ENCODE measurements at places on chromosomes 4 and X. TPM values are rescaled to one million over a fixed set of nuclear protein-coding genes. Genes with fewer than 3 reads are reported as not detected.

DNA sequence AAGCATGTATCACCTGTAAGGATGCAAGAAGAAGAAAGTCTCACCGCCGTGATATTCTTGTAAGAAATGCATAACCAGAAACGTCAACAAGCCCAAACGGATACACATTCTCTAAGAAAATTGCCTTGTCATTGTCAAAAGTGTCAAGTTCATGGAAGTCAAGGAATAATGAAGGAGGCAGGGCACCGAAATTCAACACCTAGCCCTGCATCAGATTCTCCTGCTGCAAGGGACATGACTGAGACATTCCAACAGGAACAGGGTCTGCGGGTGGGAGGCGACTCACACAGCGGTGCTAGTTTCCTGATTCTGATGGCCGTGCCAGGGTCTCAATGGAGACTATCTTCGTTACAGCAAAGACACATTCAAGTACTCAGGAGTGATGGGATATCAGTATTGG is 26.7 kb downstream of the IRF2 start:
- no peak for DNase-seq

- no peak for DNase-seq
Measured at GRCh38 chr4:87953826-87954225, 21.7 kb upstream of the SPP1 start.

DNA sequence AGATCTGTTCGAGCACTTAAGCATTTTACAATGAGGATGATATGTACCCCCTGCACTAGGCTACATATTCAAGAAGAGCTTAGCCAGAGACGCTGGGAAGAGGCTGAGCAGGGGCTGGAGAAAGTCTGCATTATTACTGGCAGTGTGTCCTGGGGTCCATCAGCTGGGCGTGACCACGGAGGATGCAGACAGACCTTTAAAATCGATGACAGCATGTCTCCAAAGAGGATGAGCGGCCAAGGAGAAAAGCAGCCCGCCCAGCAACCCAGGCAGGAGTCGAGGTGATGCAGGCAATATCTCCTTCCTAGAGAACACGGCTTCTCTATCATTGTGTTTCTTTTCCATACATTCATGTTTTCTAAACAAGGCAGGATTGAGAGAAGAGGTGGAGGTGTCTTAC is 300.7 kb downstream of the USP46 start:
- DNase-seq = no peak

DNA sequence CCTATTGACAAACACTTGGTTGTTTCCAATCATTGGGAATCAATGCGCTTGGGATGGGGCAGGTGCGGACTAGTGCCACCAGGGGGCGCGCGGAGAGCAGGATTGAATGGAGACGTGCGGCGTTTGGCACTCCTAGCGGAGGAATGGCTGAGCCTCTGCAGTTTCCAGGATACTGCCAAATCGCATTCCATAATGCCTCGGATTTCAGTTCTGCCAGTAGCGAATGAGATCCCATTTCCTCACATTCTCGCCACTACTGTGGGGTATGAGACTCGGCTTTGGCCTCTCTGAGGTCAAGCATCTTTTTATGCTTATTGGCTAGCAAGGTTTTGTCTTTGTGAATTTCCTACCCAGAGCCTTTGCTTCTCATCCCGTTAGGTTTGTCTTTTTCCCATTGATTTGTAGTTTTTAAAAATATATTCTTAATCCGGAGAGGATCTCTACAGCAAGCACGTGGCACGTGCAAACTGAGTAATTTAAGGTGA is 28.7 kb downstream of the CLDN34 start:
- no peak for DNase-seq

DNA sequence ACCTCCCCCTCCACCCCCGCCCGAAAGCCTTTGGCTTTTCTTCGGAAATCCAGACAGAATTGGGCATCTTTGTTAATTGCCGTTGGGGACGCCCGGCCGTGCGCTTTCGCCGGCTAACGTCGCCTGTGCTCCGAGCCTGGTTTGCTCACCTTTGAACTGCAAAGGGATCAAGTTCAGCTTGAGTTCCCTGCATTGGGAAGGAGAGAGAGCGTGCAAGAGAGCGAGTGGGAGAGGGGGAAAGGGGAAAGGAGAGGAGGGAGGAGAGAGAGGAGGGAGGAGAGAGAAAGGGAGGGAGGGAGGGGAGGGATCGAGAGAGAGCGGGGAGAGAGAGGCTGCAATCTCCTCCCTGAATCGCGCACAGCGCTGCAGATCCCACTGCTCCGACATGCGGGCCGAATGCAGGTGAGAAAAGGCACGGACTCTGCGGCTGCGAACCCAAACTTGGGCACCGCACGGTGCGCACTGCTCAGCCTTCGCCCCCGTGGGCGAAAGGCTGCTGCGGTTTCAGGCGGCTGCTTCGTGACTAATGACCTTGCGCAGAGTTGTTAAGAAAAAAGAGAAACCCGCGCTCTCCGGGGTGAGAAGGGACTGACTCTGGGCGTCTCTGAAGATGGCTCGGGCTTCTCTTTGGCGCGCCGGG is at the start of gene PCDH7:
Gene PCDH7 (plus strand): TSS at position 349 of the 640 bp plus-strand sequence. CDS start 1,054 bp downstream, outside the sequence.
- no peak for DNase-seq

GRCh38 chr4:5203309-5203992 is 152.2 kb downstream of the STK32B start:
- DNase-seq = no peak

- DNase-seq = peak; percentile 19
Measured at GRCh38 chr4:130563185-130563888, 1467.4 kb downstream of the C4orf33 start.

- DNase-seq = no peak
Measured at GRCh38 chrX:9286234-9286633, 178.6 kb upstream of the TBL1X start.

DNA sequence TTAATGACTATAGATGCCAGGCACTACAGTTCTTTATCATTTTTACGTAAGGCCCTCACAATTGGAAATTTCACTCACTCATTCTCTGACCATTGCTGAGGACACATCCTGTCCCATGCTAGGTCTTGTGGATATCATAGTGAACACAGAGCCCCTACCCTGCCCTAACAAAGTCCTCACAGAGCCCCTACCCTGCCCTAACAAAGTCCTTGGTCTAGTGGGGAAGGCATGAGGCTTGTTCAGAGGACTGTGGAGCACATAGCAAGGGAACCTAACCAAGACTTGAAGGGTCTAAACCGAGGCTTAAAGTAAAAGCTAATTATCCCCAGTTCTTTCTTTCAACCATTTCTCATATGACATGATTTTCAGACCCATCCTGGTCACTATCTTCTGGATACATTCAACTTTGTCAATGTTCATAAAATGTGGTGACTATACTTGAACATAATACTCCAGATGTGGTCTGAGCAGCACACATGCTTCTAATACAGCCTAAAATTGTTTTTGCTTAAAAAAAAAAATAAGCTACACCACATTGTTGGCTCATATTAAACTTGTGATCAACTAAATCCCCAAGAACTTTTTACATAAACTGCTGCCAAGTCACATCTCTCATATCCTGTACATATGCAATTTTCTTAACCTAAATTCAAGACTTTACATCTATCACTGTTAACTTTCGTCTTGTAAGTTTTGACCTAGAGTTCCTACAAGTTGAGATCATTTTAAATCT is 77.0 kb downstream of the GPC3 start:
- DNase-seq = no peak

- DNase-seq = no peak
Measured at GRCh38 chr4:7721984-7722551, 217.6 kb downstream of the AFAP1 start.

DNA sequence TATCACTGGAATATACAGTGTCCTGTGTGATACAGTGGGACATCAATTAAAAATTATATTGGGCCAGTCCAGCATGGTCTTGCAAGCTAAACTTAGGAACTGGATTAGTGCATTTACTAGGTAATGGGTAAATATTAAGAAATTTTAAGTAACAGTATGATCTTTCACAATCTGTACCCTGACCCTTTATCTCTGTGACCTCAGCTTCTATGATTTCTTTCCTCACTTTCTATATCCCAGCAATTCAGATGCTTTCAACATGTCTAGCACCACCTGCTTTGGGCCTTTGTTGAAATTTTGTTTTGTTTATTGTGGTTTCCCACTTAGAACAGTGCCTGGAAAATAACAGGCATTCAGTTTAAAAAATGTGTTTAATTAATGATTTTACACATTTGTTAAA is 2295.4 kb downstream of the ARAP2 start:
- no peak for DNase-seq

GRCh38 chrX:129818123-129818522 is 25.6 kb downstream of the ZDHHC9 start:
- DNase-seq = no peak

- DNase-seq = no peak
Measured at GRCh38 chrX:850471-850916, 219.9 kb downstream of the SHOX start.

DNA sequence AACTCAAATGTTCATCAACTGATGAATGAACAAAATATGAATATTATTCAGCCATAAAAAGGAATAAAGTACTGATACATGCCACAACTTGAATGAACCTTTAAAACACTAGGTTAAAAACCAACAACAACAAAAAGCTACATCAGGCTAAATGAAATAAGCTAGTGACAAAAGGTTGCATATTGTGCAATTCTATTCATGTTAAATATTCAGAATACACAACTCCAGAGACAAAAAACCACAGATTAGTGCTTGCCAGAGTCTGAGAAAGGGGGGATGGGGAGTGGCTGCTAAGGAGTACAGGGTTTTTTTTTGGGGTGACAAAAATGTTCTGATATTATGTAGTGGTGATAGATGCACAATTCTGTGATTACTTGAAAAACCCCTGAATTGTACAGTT is 58.5 kb downstream of the HAUS3 start:
- no peak for DNase-seq

- no peak for DNase-seq
Measured at GRCh38 chr4:113760094-113760794, 1.3 kb downstream of the CAMK2D start.

GRCh38 chr4:168993714-168994510 is 16.1 kb downstream of the CBR4 start:
- DNase-seq = peak; percentile 21

- DNase-seq = no peak
Measured at GRCh38 chr4:45317276-45317675, 590.9 kb upstream of the GNPDA2 start.

GRCh38 chrX:12210196-12210815 is 72.0 kb downstream of the FRMPD4 start:
- peak; percentile 12 for DNase-seq

DNA sequence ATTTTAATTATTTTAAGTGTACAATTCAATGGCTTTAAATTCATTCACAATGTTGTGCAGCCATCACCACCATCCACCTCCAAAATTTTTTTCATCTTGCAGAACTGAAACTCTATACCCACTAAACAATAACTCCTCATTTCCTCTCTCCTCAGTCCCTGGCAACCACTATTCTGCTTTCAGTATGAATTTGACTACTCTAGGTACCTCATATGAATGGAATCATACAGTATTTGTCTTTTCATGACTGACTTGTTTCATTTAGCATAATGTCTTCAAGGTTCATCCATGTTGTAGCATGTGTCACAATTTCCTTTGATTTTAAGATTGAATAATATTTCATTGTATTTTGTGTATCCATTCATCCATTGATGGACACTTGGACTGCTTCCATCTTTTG is 46.9 kb downstream of the KIF4A start:
- DNase-seq = no peak

GRCh38 chrX:107577933-107578332 is 50.4 kb upstream of the PRPS1 start:
- no peak for DNase-seq

The CT47B1 gene
- not detected for total RNA-seq

The AFF2 gene
- total RNA-seq = 0.41 TPM

The ABCG2 gene
- 0.21 TPM for total RNA-seq

The ESX1 gene
- total RNA-seq = not detected

The NXF2B gene
- total RNA-seq = not detected

The USP17L13 gene
- not detected for total RNA-seq

The CT45A10 gene
- total RNA-seq = not detected

The ABLIM2 gene
- 7.2 TPM for total RNA-seq

The NEIL3 gene
- 2.1 TPM for total RNA-seq
